ENCODE measurements at places on chromosomes 1 and 21.

DNA sequence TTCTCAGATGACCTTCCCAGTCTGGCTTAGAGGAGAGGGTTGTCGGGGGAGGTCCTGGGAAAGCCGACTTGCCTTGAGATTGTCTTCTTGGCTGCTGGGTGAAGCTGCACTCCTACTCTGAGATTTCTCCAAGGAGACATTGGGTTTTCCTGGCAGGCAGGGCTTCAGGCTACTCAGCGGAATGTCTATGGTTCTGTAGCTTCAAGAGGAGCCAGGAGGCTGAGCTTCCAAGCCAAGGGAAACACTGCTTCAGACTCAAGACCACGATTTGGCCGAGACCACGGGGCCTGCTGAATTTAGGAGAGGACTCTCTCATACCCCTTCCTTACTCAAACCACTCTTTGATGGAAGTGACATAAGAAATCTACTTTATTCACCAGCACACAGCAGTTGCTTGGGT is 67.8 kb downstream of the NTMT2 start:
- DNase-seq: no peak

- peak; percentile 84 for DNase-seq
These were observed 3.1 kb downstream of the ATP1A1 start for GRCh38 chr1:116375887-116376728.

GRCh38 chr1:110626889-110627288 is 20.7 kb upstream of the KCNA2 start:
- DNase-seq: no peak

GRCh38 chr21:46600978-46601377 is 3.9 kb downstream of the S100B start:
- DNase-seq: no peak

- no peak for DNase-seq
These were observed 2.5 kb downstream of the LBR start for GRCh38 chr1:225425201-225425786.

GRCh38 chr1:169595764-169596711 is 9.8 kb upstream of the F5 start:
- no peak for DNase-seq

DNA sequence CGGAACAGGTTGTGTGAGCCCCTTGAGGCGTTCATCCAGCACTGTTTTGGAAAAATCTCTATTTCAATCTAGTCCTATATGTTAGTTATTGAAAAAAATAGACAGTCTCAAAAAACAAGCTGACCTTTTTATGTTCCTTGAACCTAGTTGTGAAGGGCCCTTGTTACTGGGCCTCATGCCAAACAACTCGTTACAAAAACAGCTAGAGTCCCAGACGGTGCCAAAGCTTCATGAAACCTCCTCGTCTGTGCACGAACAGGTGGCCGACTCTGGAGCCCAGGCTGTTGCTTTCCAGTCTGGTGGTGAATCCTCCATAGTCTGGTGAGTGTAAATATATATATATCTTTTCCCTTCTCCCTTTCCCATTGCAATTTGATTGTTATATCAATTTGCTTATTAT is at the start of gene CHIA:
Gene CHIA (plus strand): TSS at position 222 of the 400 bp plus-strand sequence. CDS start 19,617 bp downstream, outside the sequence.
- no peak for DNase-seq

DNA sequence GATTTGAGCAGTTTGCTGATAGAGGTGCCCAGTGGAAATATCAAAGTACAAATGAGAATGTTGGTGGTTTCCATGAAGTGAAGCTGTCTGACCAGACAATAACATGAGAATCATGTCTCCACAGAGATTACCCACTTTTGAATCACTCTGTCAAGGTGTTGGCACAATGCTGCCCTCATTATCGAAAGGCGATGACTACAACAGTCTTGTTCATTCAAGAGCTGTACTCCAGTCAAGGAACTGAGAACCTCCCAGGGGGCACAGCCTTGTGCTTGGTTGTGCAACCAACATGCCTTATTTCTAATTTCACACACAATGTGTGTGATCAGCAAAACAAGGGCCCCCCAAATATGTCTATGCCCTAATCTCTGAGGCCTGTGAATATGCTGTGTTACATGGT is 35.7 kb downstream of the ETS2 start:
- DNase-seq: no peak

DNA sequence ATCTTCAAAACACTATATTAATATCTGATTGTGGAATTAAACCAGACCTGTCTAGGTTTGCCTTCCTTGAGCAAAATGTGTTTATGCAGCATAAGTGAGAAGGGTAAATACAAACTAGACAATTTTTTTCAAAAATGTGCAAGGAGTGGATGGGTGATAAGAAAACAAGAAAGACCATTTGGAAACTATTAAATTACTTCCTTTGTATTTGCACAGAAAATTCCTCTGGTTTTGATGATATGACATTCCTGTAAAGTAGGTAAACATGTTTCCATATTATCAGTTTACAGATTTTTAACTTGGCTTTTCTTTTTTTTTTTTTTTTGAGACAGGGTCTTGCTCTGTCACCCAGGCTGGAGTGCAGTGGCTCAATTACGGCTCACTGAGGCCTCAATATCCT is 24.8 kb upstream of the SLC30A1 start:
- no peak for DNase-seq

- DNase-seq: no peak
These were observed 3.5 kb upstream of the TFF1 start for GRCh38 chr21:42369821-42370220.

DNA sequence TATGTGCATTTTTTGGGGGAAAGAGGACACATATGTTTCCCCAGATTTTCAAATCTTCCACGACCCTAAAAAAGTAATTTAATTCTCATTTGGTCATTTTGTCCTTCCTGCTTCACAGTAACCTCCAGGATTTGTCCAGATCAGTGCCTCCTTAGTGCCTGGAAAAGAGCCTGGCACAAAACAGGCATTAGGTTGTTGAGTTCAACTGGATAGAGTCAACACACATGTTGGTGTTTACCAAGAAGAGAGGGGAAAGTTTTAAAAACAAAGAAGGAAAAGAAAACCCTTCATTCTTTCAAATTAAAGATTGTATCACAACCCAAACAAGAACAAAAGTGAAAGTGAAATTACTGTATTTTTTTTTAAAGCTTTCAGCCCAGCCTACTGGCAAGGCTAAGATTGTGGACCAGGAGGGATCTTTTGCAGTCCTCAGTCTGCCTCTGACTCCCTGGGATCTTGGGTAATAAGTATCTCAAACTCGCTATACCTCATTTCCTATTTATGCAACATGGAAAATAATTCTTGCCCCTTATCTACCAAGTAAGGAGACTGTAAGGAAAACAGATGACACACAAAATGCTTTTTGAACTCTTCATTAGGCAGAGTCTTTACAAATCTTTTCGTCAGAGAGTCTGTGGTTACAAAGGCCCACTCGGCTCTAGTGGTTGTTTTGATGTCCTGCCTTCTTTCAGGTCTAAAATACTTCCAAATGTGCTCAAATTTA is 57.8 kb downstream of the ZNF281 start:
- DNase-seq: no peak

DNA sequence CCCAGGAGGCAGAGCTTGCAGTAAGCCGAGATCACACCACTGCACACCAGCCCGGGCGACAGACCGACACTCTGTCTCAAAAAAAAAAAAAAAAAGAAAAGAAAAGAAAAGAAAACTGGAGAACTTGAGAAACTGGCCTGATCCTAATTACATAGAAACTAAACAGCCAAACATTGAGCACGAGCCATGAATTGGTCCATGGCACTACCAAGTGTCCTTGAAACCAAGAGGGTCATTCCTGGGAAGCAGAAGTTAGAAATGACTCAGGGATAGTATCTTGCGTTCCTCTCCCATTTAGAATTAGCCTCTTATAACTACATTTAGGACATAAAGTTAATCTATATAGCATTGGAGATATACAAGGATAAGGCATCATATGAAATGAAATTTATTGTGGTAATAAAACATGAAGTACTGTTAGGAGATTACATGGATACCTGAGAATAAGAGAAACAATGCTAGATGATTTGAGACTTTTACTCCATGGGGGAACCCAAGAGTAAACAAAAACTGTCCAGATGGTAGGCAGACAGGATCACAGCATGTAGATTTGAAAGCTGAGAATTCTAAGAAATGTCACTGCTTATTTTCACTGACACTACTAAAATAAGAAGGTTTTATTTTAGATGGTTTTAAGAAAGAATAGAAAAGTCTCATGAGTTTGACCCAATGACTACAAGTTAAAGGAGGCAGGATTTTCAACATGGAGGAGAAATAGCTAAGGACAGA is 39.5 kb upstream of the CPLANE2 start:
- DNase-seq: peak; percentile 13

DNA sequence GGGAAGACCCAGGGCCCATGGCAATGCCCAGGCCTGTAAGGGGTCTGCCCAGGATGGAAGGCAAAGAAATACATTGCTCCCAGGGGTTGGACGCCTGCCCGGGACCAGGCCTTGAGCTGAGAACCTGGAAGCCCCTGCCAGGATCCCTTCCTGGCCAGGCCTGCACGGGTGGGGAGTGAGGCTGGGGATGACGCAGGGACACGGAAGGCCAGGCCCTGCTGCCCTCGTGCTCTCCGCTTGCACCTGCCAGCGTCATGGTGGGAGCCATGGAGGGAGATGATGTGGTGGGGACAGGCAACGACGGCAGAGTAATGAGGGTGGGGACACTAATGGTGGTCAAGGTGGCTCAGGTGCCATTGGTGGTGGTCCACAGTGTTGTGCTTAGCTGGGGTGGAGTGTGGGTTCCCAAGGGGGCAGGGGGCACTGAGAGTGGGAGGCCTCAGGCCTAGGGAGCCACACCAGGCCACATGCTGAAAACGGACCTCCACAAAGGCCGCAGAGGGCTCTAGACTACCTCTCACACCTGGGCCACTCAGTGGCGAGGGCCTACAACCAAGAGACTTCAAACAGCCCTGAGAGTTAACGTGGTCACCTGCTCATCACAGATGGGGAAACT is 4.3 kb downstream of the HES3 start:
- DNase-seq: no peak

DNA sequence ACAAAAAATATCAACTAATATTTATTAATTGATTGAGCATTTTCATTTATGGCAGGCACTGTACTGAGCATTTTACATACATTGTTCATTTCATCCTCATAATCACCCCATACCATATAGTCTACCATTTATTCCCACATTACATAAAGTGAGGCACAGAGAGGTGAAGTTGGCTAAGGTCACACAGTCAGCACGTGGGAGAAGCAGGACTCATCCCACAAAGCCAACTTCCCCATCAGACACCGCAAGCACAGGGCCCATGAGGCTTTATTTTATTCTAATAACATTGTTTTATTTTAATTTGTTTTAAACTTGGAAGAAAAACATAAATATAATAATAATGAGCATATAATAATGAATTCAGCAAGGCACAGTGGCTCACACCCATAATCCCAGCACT is 43.1 kb upstream of the CAPZB start:
- no peak for DNase-seq

DNA sequence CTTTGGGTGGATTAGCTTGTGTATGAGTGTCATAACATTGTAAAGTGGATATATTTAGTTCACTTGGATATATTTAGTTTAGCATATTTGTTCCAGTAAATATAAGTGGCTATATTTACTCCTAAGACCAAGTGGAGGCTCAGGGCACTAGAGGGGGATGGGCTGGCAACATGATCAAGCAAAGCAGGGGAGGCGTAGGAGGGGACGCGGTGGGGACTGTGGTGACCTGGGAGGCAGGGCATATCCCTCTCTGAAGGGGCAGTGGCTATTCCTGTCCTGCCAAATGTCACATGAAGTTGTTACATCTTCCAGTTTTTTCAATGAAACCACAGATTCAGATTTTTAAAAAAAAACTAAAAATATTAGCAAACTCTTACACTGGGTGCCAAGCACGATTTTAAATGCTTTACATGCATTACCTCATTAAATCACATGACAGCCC is 51.9 kb upstream of the EDN2 start:
- no peak for DNase-seq

GRCh38 chr21:37220433-37220980 is 46.6 kb downstream of the VPS26C start:
- DNase-seq: peak; percentile 36

DNA sequence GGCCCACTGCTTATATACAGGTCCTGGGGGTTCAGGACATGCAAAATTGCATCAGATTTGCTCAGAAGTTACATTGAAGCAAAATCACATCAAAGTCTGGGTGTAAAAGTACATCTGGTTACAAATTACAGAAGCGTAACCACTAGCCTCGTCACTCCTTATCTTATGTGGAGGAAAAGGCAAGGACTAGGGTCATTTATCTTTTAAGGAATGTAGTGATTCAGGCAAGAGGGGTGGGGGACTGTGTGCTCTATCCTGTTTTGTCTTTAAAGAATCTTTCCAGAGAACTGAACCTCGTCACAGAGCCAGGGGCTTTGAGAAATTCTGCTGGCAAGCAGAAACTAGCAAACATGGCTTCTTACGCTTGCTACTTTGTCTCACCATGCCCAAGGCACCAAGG is 61.1 kb upstream of the RAB4A start:
- DNase-seq: no peak

DNA sequence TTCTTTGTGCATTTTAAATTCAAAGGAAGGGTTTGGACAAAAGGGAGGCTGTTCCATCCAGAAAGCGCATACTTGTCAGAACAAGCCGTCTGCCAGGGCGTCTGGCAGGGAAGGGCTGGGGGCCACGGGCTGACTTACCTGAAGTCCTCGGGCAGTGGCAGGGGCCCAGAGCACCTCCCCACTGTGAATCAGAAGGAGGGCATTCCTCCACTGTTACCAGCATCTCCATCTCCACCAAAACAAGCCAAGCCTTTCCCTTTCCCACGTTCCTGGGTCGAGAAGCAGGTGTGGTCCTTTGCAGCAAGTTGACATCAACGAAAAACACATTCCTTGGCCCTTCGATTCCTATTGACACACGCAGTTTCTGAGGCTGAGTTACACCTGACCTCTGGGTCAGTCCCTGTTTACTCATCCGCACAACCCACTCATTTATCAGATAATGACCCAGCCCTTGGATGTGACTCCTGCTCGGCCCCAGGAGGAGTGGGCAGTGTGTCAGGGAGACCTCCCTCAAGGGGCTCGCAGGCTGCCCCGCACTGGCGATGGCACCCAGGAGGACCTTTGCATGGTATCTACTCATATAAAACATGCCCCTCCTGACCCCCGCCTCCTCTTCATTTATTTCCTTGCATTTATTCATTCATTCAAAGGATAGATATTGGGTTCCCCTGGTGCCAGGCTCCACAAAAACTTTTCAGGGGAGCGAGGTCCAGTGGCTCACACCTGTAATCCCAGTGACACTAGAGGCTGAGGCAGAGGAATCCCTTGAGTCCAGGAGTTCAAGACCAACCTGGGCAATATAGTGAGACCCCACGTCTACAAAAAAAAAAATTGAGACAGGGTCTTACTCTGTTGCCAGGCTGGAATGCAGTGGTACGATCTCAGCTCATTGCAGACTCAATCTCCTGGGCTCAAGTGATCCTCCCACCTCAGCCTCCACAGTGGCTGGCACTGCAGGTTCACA is 60.2 kb downstream of the TOMM20 start:
- no peak for DNase-seq

DNA sequence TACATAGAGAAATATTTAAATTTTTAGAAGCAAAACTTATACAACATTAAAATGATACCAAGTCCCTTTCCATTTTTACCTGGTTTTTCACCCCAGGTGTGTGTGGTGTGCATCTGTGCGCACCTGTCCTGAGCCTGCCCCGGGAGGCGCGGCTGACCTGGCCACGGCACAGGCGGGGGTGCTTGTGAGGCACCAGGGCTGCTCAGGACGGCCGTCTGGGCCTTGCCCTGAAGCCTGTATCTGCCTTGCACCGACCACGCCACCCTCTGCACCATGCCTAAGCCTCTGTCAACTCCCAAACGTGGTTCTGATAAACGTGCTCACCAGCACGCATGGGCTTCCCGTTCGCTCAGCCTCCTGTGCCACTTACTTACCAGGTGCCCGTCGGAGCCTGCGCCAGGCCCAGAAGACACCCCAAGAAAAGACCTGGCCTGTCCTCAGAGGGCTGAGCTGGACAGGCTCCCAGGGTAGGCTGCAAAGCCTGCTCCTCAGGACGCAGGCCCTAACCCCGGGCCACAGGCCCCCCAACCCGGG is 20.9 kb downstream of the PANK4 start:
- DNase-seq: no peak

Measured in pons (tissue), 1 donor.